Stimulated activated CD4-positive, alpha-beta T cell treated with anti-CD3 and anti-CD28 coated beads, TNF-alpha, amount 100 ng/mL, for 1 hour (primary cell): ENCODE measurements at places on chromosomes 2 and 18.

DNA sequence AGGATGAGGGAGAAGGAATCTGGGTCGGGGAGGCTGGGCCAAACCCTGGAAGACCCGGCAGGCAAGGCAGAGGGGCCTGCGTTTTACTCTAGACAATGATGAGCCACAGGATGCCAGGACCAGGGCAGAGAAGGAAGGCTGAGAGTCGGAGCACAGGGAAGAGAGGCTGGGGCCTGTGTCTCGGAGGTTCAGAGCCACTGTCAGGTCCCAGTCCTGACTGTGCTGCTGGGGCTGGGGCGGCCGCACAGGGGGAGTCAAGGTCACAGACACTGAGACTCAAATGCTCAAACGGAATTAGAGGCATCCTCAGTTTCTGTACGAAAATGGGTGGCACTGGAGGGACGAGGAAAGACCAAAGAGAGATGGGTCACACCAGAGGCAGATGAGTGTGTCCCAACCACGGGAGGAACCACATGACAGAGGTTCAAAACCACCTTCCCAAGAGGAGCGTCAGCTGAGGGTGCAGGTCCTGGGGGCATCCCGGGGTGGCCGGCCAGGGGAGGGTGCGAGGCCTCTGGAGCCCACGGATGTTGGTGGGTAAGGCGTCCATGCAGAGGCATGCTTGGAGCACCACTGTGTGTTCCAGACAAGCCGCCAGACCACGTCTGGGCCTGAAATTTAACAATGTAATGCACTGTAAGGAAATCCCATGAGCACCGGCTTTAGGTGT lies 14.7 kb downstream of the HDAC4 start:
- no peak for DNase-seq

DNA sequence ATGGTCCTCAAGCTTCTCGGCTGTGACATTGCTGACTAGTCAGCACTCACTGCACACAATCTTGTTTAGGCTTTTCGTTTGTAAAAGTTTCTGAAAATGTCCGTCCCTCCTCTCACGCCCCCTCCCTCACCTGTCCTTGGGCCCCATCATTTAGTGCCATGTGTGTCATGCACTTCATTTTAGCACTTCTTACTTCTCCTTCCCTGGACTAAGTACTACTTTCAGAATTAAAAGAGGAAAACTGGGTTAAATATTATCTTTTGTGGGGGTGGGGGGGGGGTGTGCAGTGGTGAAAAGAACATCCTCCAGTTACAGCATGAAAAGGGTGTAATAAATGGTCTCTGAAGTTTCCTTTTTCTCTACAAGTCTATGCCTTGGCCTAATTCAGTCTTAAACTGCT lies 182.0 kb upstream of the SP5 start:
- DNase-seq: no peak

GRCh38 chr2:17768894-17769293 lies 15.0 kb downstream of the GEN1 start:
- no peak for DNase-seq

GRCh38 chr2:205967391-205968075 lies 118.4 kb downstream of the INO80D start:
- no peak for DNase-seq

DNA sequence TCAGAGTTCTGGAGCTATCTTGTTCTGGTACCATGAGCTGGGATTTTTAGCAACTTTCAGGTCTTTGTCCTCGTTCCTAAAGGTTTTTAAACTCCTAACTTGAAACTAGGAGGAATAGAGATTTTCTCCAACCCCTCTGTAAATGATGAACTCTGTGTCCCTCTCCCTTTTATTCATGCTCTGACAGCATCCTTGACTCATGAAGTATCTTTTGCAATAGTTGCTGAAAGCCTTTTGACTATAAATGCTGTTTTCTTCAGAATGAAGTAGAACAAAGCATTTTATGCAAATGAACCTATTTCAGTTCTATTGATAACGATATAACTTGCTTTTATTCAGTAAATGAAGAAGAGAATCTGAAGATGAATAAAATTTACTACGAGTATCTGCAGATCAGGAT lies 17.0 kb upstream of the MAPRE2 start:
- no peak for DNase-seq

DNA sequence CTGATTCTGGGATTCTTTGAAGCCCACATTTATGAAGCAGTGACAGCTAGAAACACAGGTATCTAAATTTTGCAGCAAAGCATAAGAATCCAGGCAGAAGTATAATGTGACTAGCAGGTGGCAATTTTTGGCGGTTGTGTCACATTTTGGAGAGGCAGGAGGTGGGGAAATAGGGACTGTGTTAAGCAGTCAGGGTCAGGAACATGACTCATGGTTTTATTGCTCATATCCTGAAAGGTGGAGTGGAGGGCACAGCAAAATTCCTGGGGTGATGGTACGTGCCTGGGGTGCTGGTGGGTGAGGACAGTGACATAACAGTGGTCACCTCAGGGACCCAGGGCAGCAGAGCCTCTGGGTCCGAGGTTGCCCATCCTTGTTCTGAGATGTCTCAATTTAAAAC lies 63.5 kb upstream of the TTN start:
- DNase-seq: no peak

DNA sequence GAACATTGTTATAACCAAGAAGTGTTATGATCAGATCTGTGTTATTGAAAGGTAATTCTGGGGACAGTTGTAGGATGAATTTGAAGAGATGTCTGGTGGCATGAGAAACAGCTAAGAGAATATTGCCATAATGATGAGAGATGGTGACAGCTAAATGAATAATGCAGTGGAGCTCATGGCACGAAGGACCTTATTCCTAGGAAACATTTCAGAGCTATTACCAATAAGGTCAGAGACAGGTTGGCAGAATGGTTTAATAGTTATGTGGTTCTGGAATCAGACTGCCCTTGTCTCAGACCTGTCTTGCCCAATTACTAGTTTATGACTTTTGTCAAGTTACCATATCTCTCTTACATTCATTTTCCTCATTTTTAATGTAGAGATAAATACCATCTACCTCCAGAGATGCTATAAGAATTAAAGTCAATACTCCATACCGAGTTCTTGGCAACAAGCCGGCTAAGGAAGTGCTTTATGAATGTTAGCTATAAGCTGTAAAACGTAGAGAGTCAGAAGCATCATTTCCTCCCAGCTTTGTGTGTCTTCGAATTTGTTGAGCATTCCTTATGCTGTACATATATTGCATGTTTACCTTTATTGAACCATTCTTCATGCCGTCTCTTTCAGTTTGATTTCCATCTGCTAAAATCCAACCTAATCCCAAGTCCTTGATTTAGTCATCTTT lies 73.6 kb upstream of the COL5A2 start:
- no peak for DNase-seq

- DNase-seq: no peak
Measured at GRCh38 chr2:100959225-100959880, 42.7 kb upstream of the RPL31 start.

DNA sequence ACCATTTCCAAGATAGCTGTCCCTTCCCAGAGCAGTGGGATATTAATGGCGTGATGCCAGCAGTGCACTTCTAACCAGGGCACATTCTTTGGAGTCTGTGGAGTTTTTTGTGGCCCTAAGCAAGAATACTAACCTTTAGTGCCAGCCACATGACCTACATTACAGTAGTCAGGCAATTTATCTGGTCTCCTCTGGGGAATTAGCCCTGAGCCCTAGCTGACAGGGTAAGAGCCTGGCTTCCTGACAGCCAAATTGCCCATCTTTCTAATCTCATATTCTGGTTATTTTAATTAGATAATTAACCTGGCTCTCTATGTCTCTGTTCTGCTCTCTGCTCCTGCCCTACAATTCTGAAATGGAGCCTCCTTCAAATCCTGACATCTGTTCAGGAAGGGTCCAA lies 5.2 kb downstream of the PFN4 start:
- DNase-seq: no peak

DNA sequence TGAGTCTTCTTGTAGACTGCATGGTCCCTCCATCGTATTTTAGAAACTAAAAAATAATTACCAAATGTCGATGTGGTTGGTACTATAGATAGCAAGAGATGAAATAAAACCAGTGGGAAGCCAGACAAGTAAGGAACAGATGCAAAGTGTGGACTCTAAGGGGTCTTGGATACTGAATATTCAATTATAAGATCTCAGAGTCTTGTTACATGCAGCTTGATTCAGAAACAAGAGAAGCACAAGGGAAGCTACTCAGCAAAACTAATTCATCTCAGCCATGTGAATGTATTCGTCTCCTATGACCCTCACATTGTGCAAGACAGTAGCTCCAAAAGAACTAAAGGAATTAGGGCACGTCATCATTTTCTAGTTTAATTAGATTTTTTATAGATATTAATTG lies 80.9 kb downstream of the CDH20 start:
- DNase-seq: no peak

DNA sequence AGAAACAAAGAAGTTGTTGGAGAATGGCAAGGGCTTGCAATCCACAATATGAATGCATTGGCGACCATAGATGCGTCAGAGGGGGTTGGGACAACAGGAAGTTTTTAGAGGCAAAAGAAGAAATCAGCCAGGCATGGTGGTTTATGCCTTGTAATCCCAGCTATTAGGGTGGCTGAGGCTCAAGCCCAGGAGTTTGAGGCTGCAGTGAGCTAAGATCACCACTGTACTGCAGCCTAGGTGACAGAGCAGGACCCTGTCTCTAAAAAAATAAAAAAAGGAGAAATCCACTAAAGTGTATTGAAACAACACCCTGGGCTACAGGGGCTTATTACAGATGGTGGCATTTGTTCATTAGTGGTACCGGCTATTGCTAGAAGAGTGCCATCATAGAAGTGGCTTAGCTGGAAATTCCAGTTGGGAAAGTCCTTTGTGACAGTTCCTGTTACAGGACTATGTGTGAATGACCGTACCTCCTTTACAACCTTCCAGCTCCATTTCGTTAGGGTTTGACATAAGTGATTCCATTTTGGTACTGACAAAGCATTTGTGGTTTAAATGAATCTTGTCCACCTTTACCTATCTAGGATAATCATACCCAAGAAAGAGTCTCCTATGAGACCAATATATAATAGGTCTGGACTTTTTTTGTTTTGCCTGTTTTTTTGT lies 10.7 kb upstream of the WDSUB1 start:
- no peak for DNase-seq

DNA sequence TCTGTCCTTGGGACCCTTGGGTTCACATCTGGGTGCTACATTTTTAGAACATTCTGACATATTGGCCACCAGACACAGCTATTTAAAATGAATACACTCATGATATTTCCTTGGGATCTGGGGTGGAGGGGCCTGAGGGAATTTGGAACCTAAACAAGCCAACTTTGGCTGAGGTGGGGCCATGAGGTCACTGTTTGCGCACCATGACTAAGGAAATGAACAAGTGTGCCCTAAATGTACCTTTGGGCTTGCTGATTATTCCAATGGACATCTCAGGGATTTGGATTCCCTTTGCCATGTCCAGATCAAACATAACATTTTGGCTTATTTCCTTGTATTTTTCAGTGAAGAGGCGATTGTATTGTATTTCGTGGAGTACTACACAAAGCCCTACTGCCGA lies 80.5 kb upstream of the SEC11C start:
- no peak for DNase-seq

DNA sequence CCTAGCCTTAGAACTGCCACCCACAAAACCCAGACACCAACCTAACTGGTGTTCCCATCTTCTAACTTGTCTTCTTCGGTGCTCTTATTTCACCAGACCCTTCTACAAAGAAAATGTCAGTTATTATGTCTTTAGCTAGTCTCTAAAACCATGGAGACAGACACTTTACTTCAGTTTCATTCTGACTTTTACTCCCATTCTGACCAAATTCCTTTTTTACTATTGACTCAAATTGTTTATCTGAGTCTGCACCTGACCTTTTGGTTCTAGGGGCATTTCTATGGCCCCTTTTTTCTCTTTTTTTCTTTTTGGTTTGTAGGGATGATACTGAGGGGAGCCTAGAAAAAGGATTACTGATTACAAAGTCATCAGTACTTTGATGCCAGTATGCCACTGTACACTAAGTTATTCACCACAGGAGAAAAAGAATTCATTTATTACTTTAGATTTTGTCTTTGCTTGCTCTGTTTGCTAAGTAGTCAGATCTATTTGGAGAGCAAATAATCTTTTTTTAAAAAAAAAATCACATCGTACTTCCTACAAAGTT lies 6.8 kb upstream of the SLC1A4 start:
- DNase-seq: no peak

GRCh38 chr18:42475157-42475556 lies 520.1 kb downstream of the PIK3C3 start:
- no peak for DNase-seq

DNA sequence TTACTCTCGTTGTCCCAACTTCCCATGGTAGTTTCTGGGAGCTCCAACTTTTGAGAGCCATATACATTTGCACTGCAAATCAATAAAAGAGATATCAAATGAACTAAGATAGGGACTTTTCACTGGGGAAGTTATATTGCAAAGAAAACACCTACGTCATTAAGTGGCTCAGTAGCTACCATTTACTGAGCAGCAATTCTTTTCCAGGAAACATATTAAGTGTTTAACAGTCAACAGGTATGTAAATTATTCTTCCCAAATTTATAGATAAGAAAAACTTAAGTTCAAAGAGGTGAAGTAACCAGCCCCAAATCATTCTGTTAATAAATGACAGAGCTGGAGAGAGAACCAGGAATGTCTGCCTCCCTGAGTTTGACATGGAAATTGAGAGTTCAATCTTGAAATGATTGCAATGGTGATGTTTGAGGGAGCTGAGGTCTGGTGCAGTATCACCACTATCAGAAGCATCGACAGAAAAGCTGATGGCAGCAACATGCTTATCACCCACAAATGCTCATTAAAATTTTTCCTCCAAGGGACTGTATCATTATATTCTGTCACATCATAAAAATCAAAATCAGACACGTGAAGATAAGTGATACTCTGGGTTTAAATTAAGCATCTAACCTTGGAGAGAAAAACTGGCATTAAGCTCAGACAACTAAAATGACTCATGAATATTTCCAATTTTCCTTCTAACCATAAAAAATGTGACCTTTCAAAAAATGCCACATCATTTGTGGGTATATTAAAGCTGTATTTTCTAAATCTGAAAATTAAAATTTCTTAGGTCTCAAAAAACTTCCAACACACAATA lies 43.4 kb downstream of the GAREM1 start:
- DNase-seq: no peak

GRCh38 chr18:506264-506663 lies 5.8 kb upstream of the COLEC12 start:
- no peak for DNase-seq

GRCh38 chr2:11179899-11180298 lies 24.6 kb downstream of the SLC66A3 start:
- no peak for DNase-seq
